ENCODE measurements at places on chromosomes 3 and 15.

DNA sequence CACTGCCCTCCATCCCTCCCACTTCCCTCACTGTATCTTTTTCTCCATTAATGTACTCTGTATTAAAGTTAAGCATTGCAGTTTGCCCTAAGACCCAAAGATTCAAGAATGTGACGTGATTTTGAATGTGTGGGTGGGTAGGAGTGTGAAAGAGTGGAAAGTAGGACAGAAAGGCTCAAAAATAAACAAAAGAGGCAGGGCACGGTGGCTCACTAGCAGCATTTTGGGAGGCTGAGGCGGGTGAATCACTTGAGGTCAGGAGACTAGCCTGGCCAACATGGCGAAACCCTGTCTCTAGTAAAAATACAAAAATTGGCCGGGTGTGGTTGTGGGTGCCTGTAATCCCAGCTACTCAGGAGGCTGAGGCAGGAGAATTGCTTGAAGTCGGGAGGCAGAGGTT is 18.4 kb downstream of the TFRC start:
- no peak for DNase-seq

DNA sequence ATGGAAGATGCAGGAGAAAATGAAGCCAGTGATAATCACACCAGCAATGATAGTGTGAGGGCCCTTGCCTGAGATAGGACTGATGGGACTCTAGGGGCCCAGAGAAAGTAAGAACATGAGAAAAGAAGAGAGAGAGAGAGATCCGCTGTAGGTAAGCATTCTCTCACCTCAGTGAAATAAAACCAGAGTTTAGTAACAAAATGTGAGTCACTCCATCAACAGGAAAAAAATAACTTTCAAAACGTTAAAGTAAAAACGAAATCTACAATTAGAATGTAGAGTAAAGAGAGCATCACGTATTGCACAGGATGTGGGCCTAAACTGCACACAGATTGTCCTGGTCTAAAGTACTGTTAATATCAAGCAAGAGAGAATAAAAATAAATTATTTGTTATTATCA is 6.8 kb upstream of the PRSS50 start:
- no peak for DNase-seq

GRCh38 chr3:107765524-107765923 is 242.8 kb downstream of the BBX start:
- DNase-seq, result no peak

- DNase-seq, result no peak
These were observed 133.7 kb upstream of the ALCAM start for GRCh38 chr3:105233010-105233409.

DNA sequence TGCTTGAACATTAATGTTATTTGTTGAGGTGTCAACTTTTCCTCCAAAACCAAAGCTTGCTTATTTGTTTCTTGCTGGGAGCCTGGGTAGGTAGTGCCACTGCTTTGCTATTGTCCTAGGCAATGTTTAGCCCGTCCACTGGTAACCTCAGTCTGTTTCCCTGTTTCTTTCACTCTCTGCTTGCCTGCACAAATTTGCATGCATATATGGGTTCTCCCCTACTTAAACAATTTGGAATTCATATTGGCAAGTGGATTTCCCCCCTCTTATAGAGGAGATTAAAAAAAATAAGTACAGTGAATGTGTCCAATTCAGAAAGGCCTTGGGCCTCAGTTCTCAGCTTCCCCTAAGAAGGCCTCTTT is 45.0 kb upstream of the BOC start:
- no peak for DNase-seq

GRCh38 chr15:68278345-68278594 is 725 bp downstream of the FEM1B start:
- DNase-seq, result no peak

- DNase-seq, result no peak
These were observed 10.2 kb upstream of the PLXND1 start for GRCh38 chr3:129616713-129617112.

- DNase-seq, result no peak
These were observed 1.9 kb downstream of the PAK6 start for GRCh38 chr15:40240619-40241221.

- no peak for DNase-seq
These were observed 32.7 kb downstream of the ZNF385D start for GRCh38 chr3:21718161-21718765.

GRCh38 chr15:62653122-62653521 is 389.4 kb upstream of the TPM1 start:
- no peak for DNase-seq

- no peak for DNase-seq
These were observed 49.8 kb downstream of the ST3GAL6 start for GRCh38 chr3:98812851-98813374.

DNA sequence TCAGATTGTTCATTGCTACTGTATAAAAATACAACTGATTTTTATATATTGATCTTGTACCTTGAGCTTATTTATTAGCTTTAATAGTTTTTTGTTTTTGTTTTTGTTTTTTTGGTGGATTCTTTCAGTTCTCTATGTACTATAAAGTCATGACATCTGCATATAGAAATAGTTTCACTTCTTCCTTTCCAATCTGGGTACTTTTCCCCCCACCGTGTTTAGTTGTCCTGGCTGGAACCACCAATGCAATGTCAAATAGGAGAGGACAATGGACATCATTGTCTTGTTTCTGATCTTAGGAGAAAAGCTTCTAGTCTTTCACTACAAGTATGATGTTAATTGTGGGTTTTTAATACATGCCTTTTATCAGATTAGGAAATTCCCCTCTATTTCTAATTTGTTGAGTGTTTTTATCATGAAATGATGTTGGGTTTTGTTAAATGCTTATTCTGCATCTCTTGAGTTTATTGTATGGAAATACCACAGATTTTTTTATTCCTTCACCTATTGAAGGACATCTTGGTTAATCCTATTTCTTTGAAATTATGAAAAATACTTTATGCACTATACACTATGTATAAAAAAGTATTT is 2.8 kb upstream of the XCR1 start:
- no peak for DNase-seq

DNA sequence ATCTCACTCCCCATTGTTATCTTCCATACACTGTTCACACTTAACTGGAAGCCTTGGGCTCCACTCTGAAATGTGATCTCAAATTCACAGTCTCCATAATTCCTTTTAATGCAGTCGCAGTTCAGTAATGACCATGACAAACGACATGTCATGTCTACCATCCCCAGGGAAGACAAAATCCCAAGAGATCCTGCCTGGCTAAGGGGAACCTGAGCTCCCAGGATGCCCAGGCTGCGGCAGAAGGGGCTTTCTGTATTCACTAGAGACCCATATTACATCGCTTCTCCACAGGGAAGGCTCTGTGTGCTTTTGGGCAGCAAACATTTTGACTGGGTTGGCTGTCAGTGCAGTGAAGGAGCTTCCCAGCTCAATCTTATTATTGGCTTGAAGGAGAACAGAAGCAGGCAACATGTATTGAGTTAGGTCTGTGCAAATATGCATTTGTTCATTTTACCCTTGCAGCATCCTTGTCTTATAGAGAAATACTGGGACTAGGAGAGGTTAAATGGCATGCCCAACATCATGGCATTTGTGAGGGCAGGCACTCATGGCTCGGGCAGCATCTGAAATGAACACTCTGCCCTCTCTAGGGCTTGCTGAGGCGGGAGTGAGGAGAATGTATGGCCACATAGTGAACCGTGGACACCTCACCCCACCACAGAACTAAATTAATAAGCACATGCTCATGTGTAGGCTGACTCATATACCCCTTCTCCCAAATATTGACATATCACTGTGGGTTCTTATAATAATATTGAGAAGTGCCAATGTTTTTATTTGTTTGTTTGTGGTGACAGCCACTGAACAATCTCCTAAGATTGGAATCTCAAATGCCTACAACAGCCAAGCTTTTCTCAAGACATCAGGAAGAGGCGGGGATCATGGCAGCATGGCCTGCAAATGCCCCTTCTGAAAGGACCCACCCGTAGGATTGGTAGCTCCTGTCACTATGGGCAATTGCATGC is 141.6 kb upstream of the FOXB1 start:
- no peak for DNase-seq

DNA sequence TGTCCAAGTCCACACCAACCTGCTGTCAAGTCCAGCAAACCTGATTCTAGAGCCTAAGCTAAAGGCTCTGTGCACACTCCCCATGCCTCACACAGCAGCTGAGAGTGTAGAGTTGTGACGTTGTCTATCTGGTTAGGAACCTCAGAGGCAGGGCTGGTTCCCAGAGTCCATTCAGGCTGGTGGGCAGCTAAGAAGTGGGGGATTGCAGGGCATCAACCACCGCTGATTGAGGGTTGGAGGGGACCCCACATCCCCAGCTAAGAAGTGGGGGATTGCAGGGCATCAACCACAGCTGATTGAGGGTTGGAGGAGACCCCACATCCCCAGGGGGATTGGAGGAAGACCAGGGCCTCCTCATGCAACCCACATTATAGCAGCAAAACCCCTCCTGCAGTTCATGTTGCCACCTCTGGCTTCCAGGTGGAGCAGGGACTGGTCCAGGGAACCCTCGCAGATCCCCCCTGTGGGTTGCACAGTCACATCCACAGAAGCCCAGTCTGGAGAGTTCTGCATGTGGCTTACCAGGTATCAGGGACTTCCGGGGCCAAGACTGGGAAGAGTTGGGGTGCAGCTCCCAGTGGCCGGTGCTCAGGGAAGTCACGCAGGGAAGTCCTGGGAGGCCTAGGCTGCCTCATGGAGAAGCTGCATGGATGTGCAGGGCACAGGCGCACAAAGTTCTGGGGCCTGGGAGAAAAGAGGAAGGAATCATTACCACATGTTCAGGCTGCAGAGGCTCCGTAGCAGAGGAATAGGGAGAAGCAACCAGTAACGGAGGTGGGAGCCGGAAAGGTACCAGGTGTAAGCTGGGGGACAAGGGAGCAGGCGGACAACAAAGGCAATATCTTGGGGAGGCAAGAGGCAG is 71.4 kb upstream of the PCSK6 start:
- DNase-seq, result no peak

DNA sequence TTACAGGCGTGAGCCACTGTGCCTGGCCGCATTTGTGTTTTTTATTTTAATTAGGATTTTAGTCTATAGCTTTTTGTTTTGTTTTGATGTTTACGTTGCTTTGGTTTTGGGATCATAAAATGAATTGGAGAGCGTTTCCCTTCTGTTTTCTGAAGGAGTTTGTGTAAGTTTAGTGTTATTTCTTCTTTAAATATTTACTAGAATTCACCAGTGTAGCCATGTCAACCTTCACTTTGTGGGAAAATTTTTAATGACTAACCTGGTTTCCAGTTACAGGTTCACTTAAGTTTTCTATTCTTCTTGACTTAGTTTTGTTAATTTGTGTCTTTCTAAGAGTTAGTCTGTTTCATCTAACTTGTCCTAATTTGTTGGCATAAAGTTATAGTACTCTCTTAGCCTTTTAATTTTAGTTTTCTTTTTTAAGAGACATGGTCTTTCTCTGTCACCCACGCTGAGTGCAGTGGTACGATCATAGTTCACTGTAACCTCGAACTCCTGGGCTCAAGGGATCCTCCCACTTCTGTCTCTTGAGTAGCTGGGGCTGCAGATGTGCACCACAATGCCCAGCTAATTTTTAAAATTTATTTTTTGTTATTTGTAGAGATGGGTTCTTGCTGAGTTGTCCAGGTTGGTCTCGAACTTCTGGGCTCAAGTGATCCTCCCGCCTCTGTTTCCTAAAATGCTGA is 61.0 kb downstream of the CHD2 start:
- no peak for DNase-seq

- DNase-seq, result peak; percentile 78
These were observed 177.1 kb upstream of the PFN2 start for GRCh38 chr3:150147776-150148175.

DNA sequence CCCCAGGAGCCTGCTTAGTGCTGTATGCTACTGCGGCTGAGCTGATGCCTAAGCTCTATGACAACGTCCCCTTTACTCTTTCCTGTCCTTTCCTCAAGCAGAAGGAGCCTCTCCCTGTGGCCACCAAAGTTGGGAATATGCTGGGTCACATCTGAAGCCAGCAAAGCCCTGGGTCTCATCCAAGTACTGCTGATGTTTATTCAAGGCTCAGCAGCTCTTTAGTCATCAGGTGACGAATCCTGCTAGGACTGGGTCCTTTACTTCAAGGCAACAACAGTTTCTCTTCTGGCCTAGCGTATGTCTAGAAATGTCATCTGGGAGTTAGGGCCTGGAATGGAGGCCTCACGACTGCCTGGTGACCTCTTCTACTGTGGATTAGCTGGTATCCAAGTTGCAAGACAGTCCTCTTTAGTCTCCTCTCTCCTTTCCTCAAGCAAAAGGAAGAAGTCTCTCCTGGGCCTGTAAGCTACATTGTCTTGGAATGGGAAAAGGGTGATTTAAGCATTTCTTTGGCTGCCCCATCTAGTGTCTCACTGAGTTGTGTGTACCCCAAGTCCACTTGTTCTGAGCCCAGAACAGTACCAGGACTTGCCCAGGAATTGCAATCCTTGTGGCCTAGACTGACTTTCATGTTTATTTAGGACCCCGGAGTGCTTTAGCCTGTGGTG is 63.9 kb downstream of the TNFAIP8L3 start:
- DNase-seq, result no peak

DNA sequence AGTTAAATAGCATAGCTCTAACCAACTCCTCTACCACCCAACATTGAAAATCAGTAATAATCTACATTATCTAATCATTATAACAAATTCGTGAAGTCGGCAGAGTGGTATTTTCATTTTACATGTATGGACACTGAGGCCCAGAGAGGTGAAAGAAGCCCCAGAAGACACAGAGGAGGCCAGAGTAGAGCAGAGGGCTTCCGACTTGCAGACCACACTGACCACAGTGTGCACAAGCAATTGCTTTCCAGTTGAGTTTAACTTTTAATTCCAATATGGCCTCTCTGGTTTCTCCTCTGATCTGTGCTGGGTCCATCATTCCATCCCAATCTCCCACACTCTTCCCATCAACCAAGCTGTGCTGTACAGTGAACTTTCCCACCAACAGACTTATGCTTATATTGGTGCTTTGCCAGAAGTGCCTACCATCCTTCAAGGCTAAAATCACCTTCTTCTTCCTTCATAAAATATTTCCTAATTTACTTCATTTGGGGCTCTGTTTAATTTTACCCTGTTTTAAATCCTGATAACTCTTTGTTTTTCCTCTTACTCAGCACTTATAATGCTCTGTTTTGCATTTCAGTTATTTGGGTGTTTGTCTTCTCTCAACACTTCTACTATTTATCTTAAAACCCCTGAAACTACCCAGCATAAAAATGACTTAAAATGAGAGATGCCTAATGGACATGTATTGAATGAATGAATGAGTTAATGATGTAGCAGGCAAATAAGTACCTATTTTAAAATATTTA is 81.8 kb upstream of the TNFSF10 start:
- DNase-seq, result no peak

GRCh38 chr3:79491029-79491641 is 276.7 kb downstream of the ROBO1 start:
- DNase-seq, result no peak

DNA sequence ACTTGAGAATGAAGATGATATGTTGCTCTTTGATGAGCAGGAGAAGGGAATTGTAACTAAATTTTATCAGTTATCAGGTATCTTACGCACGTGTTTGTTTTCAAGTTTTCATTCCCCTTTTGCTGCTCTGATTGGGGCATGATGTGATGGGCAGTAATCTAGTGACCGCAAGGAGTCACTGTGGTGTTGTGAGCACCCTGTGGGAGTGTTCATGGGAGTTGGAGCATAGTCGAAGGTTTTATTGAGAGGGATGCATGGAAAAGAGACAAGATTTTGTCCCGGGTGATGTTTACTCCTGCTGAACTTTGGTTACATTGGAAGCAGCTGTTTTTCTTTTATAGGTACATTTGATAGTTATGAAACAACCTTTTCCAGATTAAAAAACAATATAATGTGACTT is 2.1 kb downstream of the FAN1 start:
- DNase-seq, result no peak

GRCh38 chr15:77548589-77549557 is 83.8 kb downstream of the LINGO1 start:
- no peak for DNase-seq

- DNase-seq, result no peak
These were observed 30.0 kb downstream of the FILIP1L start for GRCh38 chr3:100084100-100084806.
